ENCODE measurements at places on chromosomes 16 and 17. TPM values are rescaled to one million over a fixed set of nuclear protein-coding genes. Genes with fewer than 3 reads are reported as not detected.

DNA sequence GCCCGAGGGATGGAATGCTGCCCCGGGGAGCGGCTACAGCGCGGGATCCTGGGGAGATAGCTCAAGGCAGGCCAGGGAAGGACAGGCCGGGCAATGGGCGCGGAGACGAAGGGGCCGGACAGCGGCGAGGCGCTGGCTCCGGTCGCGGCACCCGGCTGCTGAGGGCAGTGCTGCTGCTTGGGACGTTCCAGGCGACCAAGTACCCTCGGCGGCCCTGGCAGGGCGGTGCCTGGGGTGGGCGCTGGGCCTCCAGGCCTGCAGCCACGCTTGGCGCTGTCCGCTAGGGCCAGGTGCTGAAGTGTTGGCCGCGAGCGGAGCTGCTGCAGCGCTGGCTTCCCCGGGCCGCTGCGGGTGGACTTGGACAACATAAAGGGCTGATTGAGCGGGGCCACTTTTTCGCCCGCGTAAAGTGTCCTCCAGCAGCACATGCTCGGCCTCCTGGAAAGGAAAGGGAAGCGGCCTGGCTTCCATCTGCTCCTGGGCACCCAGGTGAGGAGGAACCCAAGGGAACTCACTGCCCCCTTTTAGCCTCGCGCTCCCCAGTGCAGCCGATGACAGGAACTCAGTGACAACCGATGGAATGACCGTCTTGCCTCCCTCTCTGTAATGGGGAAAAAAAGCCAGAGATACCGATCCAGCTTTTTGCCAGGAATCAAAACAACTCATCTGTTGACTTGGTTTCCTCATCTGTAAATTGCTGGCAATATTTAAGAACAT, 23.7 kb downstream of the CLEC3A start:
- no peak overlapping the region for H3K27ac ChIP-seq
- H3K36me3 ChIP-seq = no peaks in the 10 kb centered on the region
- H3K27me3 ChIP-seq = no peaks in the 10 kb centered on the region
- peak; percentile 9 for DNase-seq
- H3K4me3 ChIP-seq = no peak overlapping the region

- H3K27ac ChIP-seq = no peak overlapping the region
- H3K27me3 ChIP-seq = no peaks in the 10 kb centered on the region
- no peak for DNase-seq
- no peaks in the 10 kb centered on the region for H3K4me1 ChIP-seq
Observed at GRCh38 chr16:17564856-17565255, 94.1 kb upstream of the XYLT1 start.

DNA sequence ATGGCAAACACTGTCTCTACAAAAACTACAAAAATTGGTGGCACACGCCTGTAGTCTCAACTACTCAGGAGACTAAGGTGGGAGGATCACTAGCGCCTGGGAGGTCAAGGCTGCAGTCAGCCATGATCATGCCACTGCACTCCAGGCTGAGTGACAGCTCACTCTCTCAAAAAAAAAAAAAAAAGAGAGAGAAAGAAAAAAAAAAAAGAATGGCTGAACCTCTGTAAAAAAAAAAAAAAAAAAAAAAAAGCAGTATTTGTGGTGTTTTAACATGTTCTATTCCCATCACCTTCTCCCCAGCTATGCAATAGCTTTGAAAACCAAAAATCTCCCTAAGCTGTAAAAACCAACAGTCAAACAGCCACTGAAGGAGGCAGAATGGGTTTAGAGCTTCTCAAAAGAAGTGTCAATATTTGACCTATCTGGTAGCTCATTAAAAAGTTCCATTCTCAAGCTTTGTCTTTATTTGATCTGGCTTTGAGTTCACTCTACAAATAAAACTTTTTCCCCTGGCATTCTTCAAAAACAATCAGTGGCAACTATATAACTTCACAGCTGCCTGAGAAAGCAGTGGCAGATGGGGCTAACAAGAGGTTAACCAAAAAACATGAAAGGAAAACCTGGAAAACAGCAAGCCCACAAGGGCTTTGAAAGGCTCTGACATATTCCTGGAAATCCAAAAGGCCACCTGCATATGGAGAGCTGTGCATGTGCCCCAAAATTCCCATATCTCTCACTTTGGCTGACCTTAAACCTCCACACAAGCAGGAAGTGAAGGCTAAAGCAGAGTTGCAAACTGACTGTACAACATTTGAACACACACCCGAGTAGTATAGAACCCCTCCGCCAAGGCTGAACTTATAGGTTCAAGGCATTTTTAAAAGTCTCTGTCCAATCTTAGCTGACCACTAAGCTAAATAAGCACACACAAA, 36.0 kb downstream of the USP32 start:
- peaks cover 42% of the 10 kb centered on the region for H3K4me1 ChIP-seq
- no peaks in the 10 kb centered on the region for H3K27me3 ChIP-seq
- no peak for DNase-seq

GRCh38 chr16:47887496-47887895, 268.3 kb downstream of the ABCC12 start:
- H3K4me3 ChIP-seq = no peak overlapping the region
- H3K36me3 ChIP-seq = no peaks in the 10 kb centered on the region
- no peak for DNase-seq
- no peaks in the 10 kb centered on the region for H3K4me1 ChIP-seq

DNA sequence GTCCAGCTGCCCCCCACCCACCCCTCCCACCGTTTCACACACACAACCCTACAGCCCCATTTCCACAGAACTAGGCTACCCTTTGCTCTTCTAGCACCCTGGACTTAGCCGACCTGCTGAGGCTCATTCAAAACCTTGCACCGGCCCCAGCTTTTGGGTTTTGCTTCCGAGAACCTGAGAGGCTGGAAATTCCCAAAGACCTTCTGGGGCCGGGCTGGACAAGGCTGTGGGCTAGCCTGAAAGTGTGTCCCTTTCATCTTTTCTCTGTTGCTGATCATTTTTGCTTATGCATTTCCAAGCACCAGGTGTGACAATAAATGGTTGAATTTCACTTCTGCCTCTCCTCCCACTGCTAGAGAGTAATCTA, 139.0 kb downstream of the DNAH9 start:
- no peaks in the 10 kb centered on the region for H3K36me3 ChIP-seq
- no peak for DNase-seq
- no peak overlapping the region for H3K4me3 ChIP-seq

DNA sequence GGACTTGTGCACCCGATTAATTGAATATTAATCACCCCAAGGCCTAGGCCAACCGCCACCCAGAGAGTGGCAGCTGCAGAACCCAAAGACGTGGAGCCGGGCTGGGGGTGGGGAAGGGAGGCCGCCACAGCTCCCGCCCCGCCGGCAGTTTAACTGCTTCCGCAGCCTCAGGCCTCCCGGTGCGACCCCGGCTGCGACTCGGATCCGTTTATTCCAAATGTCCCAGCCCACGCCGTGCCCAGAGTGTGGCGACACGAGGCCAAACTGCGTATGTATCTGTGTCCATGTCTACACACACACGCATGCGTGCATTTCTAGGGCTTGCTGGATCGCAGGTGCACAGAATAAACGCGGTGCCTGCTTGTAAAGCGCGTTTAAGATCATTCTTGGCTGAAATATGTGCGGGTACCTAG, 802 bp upstream of the TOB1 start:
- no peaks in the 10 kb centered on the region for H3K27me3 ChIP-seq
- no peaks in the 10 kb centered on the region for H3K36me3 ChIP-seq
- DNase-seq = peak; percentile 74
- H3K27ac ChIP-seq = peak overlapping the region; percentile 100
- H3K4me3 ChIP-seq = peak overlapping the region; percentile 67
- peaks cover 33% of the 10 kb centered on the region for H3K4me1 ChIP-seq

GRCh38 chr17:11668618-11669017, 70.3 kb downstream of the DNAH9 start:
- H3K4me1 ChIP-seq = no peaks in the 10 kb centered on the region
- no peak overlapping the region for H3K4me3 ChIP-seq
- H3K27ac ChIP-seq = no peak overlapping the region
- H3K36me3 ChIP-seq = no peaks in the 10 kb centered on the region
- DNase-seq = no peak
- H3K27me3 ChIP-seq = no peaks in the 10 kb centered on the region

DNA sequence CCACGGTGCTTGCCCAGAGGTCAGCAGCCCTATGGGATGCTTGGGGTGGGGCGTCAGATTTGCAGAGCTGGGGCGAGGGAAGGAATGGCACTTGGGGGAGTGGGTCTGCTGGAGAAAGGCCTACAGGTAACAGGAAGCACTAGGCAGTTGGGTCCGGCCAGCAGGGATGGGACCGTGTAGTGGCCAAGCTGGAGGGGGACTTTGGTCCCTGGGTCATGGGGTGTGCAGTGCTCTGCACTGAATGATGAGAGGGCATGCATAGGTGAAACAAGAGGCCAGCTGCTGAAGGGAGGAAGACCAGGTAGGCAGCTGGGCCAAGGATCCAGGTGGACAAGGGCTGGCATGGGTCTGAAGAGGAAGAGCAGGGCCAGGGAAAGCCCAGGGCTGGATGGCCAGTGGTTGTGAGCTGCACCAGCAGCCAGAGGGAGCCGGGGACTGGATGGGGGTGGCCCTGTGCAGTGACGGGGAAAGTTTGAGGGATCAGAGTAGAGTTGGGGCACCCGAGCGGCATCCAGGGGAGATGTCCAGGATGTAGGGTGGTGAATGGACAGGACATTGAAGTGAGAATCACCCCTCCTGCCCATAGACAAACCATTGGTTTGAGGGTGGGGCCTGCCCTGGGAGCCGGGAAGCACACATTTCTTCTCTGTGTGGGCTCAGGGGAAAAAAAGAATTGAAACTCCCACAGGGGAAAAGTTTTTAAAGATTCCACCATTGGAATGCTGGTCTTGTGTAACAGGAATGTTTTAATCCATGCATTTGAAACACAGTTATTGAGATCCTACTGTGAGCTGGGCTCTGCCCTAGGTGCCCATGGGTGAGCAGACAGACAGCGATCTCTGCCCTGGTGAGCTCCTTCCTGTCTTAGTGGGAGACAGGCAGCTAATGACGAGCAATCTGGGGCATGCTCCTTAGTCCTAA, 25.1 kb downstream of the RAI1 start:
- no peaks in the 10 kb centered on the region for H3K36me3 ChIP-seq
- H3K4me3 ChIP-seq = no peak overlapping the region
- H3K27me3 ChIP-seq = no peaks in the 10 kb centered on the region
- peaks cover 7% of the 10 kb centered on the region for H3K4me1 ChIP-seq
- H3K27ac ChIP-seq = no peak overlapping the region
- DNase-seq = no peak

DNA sequence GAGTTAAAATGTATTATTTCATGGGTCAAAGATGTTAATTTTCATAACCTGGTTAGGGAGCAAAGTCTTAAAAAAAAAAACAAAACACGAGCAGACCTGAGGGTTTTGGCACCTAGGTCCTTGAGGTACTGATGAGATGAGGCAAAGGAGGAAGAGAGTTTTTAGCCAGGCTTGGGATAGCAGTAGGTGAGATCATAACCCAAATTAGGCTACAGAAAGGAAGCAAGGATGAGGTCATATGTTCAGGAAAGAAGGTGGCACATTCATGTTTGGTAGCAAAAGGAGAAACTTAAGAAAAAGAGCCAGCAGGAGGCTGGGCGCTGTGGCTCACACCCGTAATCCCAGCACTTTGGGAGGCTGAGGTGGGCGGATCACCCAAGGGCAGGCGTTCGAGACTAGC, 2.8 kb downstream of the ATXN1L start:
- H3K27ac ChIP-seq = peak overlapping the region; percentile 47
- no peaks in the 10 kb centered on the region for H3K27me3 ChIP-seq
- peaks cover 31% of the 10 kb centered on the region for H3K36me3 ChIP-seq
- no peak overlapping the region for H3K4me3 ChIP-seq
- H3K4me1 ChIP-seq = peaks cover 25% of the 10 kb centered on the region

- DNase-seq = no peak
- no peaks in the 10 kb centered on the region for H3K27me3 ChIP-seq
- H3K4me3 ChIP-seq = no peak overlapping the region
- no peaks in the 10 kb centered on the region for H3K36me3 ChIP-seq
- H3K27ac ChIP-seq = no peak overlapping the region
- H3K4me1 ChIP-seq = no peaks in the 10 kb centered on the region
Observed at GRCh38 chr17:73478334-73478733, 165.9 kb downstream of the SDK2 start.

DNA sequence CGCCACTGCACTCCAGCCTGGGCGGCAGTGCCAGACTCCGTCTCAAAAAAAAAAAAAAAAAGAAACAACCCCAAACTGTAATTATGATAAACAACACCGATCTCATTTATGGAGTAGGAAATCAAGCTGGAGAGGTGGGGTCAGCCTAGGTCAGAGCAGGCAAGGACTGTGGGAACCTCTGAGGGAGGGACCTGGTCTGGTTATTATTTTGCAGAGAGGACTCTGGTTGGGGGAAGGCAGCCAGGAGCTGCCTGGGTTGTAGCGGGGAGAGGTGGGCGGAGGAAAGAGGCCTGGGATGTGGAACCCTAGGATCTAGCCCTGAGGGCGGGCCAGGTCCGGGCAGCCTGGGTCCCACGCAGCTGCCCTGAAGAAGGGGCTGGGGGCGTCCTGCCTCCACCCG, 10.9 kb upstream of the HS3ST6 start:
- no peaks in the 10 kb centered on the region for H3K36me3 ChIP-seq
- no peaks in the 10 kb centered on the region for H3K27me3 ChIP-seq
- peak overlapping the region; percentile 83 for H3K27ac ChIP-seq
- H3K4me3 ChIP-seq = peak overlapping the region; percentile 65
- no peaks in the 10 kb centered on the region for H3K4me1 ChIP-seq

GRCh38 chr16:27450196-27450549, 48.2 kb downstream of the IL21R start:
- H3K4me1 ChIP-seq = no peaks in the 10 kb centered on the region
- H3K4me3 ChIP-seq = no peak overlapping the region
- peaks cover 22% of the 10 kb centered on the region for H3K27me3 ChIP-seq
- DNase-seq = no peak
- no peaks in the 10 kb centered on the region for H3K36me3 ChIP-seq
- no peak overlapping the region for H3K27ac ChIP-seq

DNA sequence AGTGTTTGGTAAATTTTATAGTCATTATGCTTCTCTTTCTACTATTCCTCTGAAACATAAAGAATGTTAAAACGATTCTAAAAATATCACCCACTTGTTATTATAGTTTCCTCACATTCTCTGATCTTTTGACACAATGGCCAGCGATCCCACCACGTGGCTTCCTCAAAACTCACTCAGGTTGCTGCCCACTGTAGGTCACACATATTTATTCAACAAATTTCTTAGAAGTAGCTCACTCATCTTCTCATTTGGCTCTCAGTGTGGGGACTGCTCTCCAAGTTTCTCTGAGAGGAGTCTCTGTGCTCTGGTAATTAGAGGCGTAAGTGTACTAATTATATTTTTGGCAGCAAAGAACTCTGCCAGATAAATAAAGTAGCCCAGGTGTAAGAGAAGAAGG, 465.4 kb downstream of the CDH11 start:
- no peak for DNase-seq
- H3K4me3 ChIP-seq = no peak overlapping the region
- H3K36me3 ChIP-seq = no peaks in the 10 kb centered on the region
- H3K4me1 ChIP-seq = no peaks in the 10 kb centered on the region
- H3K27me3 ChIP-seq = no peaks in the 10 kb centered on the region

HBA1 gene
- total RNA-seq = 172 TPM

XYLT1 gene
- 7.9 TPM for total RNA-seq

CHST4 gene
- not detected for total RNA-seq

MEIOC gene
- total RNA-seq = not detected

SCGB1C2 gene
- total RNA-seq = not detected

CTRB2 gene
- 3.0 TPM for total RNA-seq

Measured in gastrocnemius medialis (tissue), 4 donors.